GF-D8 (cell line): ENCODE measurements at places on chromosomes 6 and 20.

GRCh38 chr20:36726168-36726567 is 19.7 kb downstream of the NDRG3 start:
- DNase-seq, result no peak

DNA sequence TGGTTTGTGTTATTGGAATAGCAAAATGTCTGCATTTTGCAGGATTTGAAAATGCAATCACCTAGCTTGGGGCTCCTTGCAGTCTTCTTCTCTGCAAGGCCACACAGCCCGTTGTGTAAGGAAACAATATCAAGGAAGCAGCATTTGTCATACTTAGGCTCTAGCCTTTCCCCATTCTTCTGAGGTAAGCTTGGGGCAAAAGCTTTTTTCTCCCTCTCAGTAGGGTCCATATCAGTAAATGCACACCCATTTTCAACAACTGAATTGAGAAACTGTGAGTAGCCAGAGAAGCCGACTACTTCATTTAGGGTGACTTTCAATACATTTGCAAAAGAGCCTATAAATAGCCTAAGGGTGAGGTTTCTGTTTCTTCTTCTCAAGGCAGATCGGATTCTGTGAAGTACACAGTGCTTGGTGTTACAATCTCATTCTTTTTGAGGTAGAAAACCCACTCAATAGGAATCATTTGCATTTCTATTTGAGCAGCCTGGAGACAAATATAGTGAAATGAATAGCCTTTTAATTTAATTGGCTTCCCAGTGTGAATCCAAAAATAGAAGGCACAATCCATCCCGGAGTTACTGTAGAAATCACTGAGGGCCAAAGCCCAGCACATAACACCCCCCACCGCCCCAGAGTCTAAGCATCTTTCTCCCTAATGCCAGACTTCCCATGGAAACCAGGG is 61.8 kb downstream of the BTBD3 start:
- DNase-seq, result no peak

GRCh38 chr6:70849348-70850069 is 107.4 kb downstream of the B3GAT2 start:
- no peak for DNase-seq

GRCh38 chr6:154993026-154993425 is 2.1 kb upstream of the TIAM2 start:
- no peak for DNase-seq

DNA sequence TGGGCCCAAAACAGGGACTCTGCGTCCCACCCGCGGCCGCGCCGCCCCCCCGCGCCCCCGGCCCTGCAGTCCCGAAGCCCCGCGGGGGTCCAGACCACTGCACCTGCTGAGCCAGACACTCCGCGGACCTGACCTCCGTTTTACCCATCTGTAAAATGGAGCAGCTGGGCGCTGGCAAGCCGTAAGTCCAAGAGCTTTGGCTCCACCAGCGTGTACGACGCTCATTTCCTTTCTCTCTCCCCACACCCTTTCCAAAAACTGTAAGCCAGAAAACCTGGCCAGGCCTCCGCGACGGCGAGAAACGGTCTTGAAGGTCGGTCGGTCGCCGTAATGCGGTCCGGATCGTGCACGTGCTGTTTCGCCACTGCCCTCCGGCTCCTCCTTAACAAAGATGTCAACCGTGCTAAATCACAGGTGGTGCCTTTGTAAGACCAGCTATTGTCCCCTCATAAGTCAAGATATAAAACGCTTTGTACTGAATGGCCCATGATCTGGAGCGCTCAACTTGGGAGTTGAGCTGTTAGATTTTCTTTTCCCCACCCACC is 7.8 kb upstream of the NR2E1 start:
- DNase-seq, result no peak

DNA sequence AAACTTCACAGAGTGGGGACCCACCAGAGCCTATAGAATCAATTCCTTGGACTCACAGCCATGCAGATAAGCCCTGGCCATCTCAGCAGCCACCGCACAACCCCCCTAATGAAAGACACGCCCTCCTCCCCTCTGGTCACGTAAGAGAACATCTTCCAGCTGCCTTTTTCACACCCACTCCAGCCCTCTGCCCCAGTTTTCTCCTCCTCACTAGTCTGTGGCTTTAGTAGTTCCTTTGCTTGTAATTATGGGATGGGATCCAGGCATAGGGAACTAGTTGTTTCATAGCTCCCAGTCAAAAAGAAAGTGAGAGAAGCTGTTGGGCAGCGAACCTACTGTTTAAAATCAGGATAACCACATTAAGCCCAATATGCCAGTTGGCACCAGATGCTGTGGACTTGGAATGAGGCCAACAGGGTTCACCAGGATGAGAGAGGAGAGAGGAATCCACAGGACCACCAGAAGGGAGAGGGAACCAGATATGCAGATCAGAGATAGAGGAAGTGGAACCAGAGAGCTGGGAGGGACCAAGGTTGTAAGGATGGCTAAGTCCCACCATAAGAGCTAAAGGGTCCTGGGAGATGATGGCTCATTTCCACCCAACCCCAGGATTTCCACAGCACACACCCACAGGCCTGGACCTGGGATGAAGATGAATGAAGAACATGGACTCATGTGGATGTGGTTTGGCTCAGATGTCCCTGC is 9.0 kb upstream of the BTN3A1 start:
- DNase-seq, result no peak

GRCh38 chr20:3208786-3209256 is 477 bp upstream of the ITPA start:
- no peak for DNase-seq

DNA sequence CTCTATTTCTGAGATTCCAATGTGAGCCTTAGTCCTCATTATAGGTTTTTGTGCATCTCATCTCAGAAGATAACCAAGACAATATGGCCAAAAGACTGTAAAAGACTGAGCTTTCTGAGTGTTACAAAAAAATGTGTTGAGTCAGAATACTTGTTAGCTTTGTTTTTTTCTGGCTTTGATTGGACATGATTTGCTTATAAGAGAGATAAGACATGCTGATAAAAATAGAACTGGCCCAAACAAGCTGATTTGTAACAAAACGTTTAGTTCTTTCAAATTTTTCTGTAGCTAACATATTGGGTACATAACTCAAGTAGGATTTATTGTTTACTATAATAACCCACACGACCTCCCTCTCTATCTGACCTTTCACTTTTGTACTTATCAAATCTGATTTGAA is 32.9 kb downstream of the FILIP1 start:
- no peak for DNase-seq

DNA sequence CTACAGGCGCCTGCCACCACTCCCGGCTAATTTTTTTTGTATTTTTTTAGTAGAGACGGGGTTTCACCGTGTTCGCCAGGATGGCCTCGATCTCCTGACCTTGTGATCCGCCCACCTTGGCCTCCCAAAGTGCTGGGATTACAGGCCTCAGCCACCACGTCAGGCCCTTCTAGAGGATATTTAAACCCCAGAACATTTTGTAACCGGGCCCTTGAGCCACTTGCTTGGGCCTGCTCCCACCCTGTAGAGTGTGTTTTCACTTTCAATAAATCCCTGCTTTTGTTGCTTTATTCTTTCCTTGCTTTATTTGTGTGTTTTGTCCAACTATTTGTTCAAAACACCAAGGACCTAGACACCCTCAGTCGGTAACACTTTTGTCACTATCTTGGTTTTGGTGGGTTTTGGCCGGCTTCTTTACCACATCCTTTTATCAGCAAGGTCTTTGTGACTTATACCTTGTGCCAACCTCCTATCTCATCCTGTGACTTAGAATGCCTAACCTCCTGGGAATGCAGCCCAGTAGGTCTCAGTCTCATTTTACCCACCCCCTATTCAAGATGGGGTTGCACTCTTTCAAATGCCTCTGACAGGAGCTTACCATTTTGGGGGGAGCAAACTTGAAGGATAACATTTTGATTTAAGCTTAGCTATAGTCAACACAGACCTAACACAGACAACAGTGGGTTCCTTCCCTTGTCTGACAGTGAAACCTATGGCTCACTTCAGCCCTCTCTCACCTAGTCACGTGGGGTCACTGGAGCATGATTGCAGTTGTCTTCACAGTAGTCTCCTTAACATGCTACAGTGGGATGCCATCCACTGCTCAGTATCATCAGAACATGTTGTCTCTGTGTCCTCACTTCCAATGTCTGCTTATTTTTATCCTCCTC is 27.9 kb upstream of the KIF6 start:
- no peak for DNase-seq

DNA sequence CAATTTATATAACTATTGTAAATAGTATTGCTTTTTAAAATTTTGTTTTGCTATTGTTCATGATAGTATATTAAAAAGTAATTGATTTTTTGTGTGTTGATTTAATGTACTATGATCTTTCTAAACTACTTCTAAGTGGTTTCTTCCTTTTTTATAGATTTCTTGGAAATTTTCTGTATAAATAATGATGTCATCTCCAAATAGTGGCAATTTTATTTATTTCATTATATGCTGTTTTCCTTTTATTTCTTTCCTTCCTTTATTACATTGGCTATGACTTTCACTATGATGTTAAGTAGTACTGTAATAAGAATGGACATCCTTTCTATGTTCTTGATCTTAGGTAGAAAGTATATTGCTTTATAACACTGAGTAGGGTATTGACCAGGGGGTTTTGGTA is 451.5 kb upstream of the SPTLC3 start:
- no peak for DNase-seq

DNA sequence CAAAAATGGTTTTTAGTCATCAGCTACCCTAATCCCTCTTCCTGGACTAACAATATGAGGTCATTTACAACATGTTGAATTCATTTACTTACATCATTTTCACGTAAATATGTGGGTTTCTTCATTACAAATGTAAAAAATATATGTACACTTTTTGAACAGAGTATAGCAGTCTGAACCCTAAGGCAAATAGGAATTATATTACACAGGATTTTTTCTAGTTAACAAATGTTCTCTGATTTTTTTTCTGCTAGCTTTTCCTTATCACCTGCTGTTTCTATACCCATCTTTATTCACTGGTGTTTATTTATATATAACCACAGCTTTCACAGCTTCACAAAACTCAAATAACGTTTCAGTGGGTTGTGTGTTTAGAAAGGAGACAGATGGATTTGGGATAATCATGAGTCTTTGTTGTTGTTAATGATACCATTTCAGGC is 21.0 kb upstream of the CD2AP start:
- DNase-seq, result no peak

- DNase-seq, result no peak
Observed at GRCh38 chr6:44463728-44464450, 76.4 kb downstream of the CDC5L start.

DNA sequence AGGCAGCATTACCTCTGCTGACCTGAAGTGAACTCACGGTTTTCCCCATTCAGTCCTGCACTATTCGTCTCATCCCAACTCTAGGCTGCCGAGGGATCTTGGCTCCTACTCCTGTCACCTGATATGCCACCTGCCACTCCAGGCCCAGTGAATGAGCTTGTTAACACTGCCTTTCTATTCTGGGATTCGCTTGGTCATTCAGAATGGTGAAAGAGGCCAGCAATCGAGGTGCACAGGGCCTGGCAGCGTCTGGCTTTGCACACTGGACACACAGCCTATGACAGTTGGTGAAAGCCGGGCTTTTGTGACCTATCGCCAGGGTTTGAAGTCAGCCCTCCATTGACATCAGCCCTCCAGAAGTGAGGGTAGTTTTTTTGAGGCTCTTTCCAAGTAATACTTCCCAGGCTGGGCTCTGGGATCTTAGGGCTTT is 59.3 kb upstream of the MYL9 start:
- DNase-seq, result no peak

- DNase-seq, result no peak
Observed at GRCh38 chr6:169933839-169934698, 182.6 kb downstream of the ERMARD start.

DNA sequence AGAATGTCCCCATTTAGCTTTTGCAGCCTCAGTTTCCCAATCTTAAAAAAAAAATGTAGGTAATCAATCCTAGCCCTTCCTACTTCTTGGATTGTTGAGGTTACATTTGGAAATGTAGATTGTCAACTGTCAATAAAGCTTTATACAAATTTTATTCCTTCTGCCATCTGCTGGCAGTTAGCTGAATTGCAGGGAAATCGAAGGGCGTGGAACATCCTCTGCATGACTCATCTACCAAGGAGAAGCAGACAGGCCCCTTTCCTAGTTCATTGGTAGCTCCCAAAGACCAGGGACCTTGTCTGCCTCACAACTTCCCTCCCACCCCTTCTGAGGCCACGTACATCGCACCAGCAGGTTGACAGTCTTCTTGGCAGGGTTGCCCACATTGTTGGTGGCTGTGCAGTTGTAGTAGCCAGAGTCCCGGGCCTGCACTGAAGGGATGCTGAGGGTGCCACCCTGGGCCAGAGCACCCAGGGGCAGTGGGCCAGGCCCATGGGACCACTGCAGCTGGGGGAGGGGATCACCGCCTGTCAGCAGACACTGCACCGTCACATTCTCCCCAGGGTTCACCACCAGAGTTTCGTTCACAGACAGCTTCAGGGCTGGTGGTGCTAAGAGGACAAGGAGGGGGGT is 43.6 kb downstream of the MDGA1 start:
- DNase-seq, result no peak

GRCh38 chr20:33132513-33133372 is 35.2 kb upstream of the BPIFA2 start:
- no peak for DNase-seq
